ENCODE measurements at places on chromosomes 7 and 10.

DNA sequence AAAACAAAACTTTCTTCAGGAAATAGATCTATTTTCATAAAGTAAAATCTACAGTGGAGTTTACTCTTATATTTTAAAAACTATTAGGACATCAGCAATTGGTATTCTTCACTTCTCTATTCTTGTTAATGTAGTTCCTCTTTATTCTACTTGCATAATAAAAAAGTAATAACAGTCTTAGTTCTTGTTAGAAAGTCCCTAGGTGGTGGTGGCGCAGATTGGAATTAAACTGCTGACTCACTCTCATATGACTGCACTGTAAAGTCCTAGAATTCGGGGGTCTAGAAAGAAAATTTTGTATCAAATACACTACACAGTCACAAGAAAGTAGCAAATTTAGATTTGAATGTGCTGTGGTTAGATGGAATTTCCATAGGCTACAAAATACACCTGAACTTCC lies 44.6 kb upstream of the TES start:
- DNase-seq: no peak

DNA sequence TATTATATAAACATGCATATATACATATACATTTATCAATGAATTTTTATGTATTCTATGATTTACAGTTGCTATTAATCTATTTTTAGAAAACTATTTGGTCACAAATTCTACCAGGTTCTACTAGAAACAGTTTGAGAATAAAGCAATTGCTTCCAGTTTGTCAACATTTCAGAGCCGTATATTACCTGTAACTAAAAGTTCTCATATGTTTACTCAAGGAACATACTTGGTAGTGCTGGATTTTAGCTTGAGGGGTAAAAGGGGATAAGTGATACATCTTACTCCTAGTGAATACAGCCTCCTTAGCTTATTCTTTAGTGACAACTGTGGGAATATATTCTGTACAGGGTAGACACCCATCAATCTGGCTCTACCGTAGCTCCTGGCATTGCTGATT lies 1590.5 kb upstream of the LRRTM3 start:
- no peak for DNase-seq

DNA sequence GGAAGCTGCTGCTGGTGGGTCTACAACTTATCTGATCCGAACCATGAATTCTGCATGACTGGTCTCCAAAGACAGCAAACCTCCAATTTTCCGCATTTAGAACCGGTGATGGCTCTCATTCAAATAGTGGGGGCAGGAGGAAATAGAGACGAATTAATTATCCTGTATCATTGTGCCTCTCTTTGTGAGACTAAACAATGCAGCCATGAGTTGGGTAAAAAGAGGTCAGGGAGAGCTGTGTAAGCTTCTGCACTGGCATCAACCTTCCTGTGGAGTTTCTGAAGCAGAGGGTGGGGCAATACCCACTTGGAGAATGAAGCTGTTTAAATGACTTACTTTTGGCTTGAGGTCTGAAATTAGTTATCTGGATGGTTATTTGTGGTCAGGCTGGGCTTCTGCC lies 266.4 kb downstream of the SORCS3 start:
- DNase-seq: no peak

- DNase-seq: no peak
These were observed 4.4 kb downstream of the RNF216 start for GRCh38 chr7:5776894-5777660.

- no peak for DNase-seq
These were observed 187.7 kb downstream of the ELFN1 start for GRCh38 chr7:1857487-1858421.

DNA sequence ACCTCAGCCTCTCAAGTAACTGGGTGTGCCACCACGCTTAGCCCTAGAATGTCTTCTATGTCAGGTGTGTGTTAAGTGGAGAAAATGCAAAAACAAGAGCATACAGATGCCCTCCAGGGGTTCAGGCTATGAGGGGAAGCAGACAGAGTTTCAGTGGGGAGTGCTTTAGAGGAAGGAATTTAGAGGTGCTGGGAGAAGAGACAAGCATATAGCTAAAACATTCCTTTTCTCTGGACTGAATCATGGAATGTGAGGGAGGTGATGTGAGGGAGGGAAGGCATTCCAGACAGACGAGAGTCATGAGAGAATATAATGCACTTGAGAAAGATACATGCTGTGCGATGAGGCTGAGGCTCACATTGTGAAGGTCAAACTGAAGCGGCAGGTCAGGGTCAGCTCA lies 6.6 kb upstream of the ZNF786 start:
- DNase-seq: no peak

DNA sequence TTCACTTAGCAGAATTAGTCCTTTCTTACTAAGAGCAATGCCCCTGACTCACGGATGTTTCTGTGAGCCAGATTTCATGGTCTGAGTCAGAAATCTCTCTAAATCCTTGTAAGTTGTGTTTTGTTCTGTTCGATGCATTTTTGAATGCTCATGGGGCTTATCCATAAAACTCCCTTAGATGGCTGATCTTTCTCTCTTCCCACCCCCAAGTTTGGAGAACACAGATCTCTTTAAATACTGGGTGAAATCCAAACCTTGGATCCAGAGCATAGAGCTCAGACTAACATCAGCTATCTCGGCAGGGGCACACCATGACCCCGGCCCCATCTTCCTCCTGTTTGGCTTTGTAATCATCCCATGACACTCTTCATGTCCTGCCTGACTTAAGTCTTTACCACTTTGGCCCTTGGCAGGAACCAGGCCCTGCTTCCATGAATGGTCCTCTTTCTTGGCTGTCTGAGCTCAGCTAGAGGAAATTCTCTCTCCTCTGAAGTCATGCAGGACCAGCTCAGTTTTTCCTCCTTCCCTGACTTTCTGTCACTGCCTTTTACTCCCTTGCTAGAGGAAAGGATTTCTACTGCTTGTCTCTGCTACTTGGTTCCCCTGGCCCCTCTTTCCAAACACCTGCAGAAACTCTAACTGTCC lies 120.4 kb upstream of the RAB11FIP2 start:
- no peak for DNase-seq

DNA sequence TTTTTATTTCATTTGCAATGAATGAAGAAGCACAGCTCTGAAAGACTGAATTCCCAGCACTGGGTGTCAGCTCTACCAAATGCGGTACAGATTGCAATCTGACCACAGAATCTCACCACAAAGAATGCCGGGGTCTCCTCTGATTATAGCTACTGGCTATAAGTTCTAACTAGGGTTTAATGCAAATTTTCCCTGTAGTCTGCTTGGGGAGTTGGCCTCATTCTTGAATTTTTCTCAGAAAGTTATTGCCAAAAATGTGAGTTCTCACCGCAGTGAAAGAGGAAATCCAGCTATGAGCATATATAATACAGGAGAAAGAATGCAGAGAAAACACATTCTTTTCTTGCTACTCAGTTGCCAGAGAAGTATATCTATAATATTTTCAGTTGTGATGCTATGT lies 1255.7 kb upstream of the LRRTM3 start:
- no peak for DNase-seq

- no peak for DNase-seq
These were observed 11.8 kb downstream of the CAMK2B start for GRCh38 chr7:44313621-44314031.

GRCh38 chr10:125933693-125934092 lies 37.3 kb downstream of the FANK1 start:
- DNase-seq: no peak

- no peak for DNase-seq
These were observed 41.5 kb downstream of the MET start for GRCh38 chr7:116713500-116713899.

DNA sequence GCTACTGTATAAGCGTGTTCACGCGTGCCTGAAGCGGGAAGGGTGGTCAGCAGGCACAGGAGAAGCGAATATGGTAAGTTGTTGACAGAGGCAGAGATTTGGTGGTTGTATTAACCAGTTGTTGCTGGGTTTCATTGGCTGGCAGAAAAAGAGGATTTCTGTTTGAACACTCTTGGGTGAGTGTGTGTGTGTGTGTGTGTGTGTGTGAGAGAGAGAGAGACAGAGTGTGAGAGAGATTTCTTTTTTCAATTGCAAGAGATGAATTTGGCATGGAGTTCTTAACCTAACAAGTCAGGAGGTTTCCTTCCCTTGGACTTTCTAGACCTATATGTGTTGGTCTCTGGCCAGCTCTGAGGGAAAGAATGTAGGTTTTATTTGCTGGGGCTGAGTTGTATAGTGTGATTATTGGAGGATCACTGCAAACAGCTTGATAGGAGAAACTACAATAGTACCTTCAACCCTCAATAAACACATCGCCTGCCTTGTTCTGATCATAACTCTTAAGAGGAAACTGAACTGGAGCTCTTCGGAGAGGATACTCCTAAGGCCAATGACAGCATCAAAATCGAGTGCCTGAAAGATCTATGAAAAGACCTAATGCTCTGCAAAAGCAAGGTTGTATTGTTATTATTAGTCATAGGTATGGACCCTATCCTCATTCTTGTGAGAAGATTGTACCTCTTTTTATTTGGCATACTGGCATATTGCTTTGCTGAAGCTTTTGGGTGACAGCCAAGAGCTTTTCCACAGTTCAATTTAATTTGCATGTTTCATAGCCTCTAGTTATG lies 1.2 kb downstream of the MCU start:
- DNase-seq: no peak

DNA sequence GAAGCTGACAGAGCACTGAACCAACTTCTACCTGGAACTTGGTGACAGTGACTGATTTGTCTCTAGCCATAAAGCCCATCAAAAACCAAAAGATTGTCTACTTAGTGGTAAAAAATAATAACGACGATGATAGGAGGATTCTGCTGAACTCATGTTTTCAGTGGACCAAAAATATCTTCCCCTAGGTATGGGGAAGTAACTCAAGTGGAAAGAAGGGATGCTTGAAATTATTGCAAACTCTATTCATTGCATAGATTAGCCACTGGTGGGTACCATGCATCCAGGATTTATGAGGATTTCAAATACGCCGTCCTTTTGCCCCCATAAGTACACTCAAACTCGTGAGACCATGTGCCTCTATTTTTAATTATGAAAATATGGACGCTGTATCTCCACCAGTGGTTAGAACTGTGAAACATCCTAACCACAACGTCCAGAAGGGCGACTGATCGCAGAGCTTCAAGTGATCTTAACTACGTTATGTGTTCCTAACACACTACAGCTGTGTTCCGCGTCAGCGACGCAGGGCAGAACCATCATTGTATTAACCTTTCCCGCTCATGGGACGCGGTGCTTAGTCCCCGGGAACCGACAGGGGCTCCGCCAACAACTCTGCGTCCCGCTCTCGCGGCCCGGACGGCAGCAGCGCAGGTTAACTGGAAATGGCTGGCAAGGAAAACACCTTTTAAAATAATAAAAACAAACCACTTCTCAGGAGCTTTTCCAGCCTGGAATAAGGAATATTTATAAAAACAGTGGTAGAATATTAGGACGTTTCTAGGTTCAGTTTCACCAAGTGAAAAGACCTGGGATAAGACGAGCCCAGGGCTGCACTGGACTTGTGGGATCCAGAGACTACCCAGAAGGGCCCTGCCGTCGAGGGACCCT lies 776 bp downstream of the PEX1 start:
- DNase-seq: peak; percentile 13

- no peak for DNase-seq
These were observed 185.9 kb upstream of the HPS1 start for GRCh38 chr10:98632456-98633150.

DNA sequence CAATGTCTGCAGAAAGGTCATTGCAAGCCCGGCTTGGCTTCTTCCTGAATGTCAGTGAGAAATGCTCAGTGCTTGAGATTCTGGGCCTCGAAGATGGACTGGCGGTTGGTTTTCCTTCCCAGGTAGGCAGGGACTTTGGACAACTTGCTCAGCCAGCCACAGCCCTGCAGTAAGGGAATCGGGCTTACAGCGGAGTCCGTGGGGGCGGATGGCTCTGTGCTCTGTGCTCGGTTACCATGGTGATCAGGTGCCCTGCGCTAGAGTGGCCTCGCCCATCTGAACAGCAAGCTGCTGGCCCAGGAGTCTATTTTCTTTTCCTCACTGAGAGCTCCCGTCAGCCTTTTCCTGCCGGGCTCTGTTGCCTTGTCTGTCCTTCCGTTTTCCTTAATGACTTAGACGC lies 77.8 kb upstream of the SH2B2 start:
- DNase-seq: no peak

DNA sequence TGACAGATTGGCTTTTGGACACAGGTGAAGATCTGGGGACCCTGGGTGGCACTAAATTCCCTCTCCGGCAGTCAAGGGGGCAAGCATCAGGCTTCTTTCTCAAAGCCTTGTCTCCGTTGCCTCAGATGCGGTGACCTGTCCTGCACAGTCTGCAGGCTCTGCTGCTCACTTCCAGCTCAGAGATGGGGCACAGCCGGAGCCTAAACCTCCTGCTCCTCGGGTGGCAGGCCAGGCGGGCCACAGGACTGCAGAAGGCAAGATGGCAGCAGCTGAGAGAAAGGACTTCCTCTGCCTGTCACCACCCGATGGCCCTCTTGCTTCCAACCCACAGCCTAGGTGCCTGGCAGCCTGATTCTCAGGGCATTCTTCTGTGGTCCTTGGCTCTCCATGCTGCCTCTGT lies 44.4 kb downstream of the ZC3HC1 start:
- no peak for DNase-seq

DNA sequence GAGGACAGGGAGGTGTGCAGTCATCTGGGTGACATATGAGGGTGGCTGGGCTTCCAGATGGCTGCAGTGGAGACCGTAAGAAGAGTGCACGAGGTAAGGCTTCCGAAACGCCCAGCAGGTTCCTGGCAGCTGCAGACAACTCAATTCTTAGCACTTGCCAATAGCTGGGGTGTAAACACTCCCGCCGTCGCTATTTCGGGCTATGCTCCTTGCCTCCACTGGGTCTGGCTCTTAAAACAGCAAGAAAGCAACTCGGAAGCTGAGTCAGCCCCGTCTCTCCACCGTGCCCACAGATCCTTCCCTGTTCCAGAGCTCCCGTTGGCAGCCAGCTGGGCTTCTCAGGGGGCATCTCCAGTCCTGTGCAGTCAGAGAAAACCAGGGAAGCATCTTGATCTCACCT lies 6.1 kb upstream of the PDGFA start:
- DNase-seq: no peak

DNA sequence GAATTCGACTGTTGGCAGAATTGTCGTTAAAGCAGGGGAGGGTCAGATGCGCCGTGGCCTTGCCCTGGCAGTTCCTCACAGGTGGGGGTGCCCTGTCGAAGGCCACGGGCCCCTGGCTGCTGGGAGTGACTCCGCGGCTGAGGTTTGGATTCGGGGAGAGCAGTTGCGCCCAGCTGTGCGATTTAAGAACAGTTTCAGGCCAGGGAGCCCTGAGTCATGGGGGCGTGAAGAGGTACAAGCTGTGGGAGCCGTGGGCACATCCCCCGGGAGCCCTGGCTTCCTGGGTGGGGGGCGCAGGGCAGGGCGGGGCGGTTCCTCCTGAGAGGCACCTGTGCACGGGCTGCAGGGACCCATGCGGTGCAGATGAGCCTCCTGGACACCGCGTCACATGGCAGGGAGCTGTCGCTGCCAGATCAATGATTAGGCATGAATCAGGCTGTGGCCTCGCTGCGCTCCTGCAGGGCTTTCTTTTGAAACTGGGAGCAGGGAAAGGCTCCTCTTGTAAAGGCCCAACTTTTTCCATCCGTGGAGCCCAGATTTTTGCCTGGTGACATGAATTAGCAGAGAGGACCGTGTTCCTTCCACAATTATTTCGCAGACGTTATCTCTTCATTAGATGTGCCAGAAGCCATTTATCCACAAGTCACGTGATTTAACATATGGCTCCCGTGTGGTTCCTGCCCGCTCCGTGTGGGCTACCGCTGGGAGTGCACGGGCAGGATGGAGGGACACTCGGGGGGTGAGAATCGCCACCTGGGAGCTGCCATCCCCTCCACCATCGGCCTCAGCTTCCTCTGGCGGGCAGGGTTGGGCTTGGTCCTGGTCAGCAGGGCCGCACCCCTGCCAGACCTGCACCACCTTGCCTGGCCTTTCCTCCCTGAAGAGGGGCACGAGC lies 918 bp downstream of the PWWP2B start:
- peak; percentile 25 for DNase-seq

Data from activated CD8-positive, alpha-beta memory T cell treated with anti-CD3 and anti-CD28 coated beads for 4 hours (primary cell).